ENCODE measurements at places on chromosomes 1 and 21. TPM values are rescaled to one million over a fixed set of nuclear protein-coding genes. Genes with fewer than 3 reads are reported as not detected.

TMEM125 gene
- 1.0 TPM for total RNA-seq

GRCh38 chr21:31473685-31474345, 129.8 kb upstream of the TIAM1 start:
- no peak for DNase-seq

OPRD1 gene
- total RNA-seq, result not detected

PM20D1 gene
- under 0.01 TPM for total RNA-seq

TSPAN2 gene
- total RNA-seq, result 0.33 TPM

ICOSLG gene
- 1.1 TPM for total RNA-seq

NOS1AP gene
- total RNA-seq, result 13.0 TPM

CTTNBP2NL gene
- total RNA-seq, result 4.4 TPM

- no peak for DNase-seq
Observed at GRCh38 chr1:2192031-2192995, 2.3 kb downstream of the FAAP20 start.
